Nucleus accumbens (tissue), 56 donors: ENCODE measurements at places on chromosomes 7 and 10.

DNA sequence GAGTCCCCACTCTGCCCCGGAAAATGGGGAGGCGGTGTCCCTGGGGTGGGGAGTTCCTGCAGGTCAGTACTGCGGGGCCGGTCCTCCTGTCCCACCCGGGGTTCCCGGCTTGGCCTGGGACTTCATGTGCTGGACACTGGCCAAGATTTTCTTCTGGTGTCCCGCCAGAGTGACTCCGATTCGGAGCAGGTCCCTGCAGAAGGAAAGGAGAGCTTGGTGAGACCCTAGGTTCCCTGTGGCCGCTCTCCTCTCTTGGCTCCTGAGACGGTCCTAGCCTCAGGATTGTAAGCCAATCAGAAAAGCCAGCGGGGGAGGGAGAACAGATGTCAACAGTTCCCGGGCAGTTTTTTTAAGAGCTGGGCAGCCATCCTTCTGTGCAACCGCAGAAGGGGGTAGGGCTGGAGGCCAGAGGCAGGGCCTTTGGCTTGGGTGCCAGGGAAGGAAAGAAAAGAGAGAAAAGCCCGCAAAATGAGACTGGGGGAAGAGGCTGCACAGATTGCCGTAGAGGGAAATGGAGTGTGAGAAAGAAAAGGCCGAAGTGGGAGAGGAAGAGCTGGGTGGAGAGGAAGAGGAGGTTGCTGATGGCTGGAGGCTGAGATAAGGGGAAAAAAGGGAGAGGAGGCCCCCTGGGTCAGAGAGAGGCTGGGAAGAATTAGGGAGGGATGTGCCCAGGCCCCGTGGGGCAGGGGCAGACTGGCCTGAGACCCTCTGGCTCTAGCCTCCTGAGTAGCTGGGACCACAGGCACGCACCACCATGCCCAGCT lies 23.7 kb downstream of the EPHB4 start:
- peak; percentile 65 for DNase-seq

DNA sequence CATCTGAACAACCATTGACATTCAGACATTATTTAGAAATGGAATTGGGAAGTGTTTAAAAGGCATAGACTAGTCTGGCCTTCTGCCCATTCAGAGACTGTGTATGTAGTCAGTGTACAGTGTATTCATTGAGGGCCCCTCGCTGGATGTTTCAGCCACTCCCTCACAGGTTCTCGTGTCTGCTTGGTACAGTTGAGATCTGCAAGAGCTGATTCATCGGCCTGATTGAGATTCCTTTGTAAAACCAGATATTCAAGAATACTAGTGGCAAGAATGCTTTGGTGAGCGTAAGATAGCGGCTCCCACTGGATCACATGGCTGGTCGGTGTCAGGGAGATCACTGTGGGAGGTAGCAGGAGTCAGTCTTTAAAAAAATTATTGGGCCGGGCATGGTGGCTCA lies 119.5 kb downstream of the TCF7L2 start:
- DNase-seq: no peak

DNA sequence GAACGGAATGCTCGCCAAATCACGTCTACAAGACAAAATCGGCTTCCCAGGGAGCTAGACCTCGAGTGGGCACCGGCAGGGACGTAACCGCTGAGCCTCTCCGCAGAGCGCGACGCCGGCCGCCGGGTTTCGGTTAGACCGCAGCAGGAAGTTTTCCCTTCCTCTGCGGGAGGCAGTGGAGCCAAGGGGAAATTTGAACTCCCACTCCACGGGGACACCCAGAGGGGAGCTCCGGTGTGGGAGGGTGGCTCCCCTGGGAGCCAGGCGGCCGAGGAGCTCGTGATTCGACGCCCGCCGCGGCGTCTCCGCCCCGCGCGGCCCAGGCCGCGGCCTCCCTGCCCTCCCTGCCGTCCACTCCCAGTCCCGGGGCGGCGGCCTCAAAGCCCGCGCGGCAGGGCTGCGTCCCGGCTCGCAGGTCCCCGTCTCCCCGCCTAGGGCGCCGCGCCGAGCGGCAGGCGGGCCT lies 426 bp downstream of the SYPL1 start:
- DNase-seq: peak; percentile 65

- no peak for DNase-seq
Observed at GRCh38 chr10:117112220-117112619, 25.9 kb downstream of the VAX1 start.

- no peak for DNase-seq
Observed at GRCh38 chr7:102426268-102427018, 6.9 kb upstream of the ORAI2 start.

DNA sequence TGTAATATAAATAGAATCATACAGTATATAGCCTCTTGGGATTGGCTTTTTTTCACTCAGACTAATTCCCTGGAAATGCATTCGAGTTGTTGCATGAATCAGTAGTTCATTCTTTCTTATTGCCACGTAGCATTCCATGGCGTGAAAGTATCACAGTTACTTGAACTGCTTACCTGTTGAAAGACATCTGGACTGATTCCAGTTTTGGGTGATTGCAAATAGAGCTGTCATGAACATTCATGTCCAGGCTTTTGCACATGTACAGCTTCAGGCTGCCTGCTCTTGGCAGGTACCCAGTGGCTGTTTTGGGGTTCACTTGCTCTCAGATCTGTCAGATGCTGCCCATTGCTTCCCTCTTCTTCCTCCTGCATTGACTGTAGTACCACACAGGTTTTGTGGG lies 54.9 kb downstream of the LRGUK start:
- no peak for DNase-seq

GRCh38 chr7:34165927-34166550 lies 260.7 kb downstream of the BMPER start:
- DNase-seq: no peak

GRCh38 chr7:947391-948210 lies 6.9 kb downstream of the ADAP1 start:
- no peak for DNase-seq

GRCh38 chr7:42236266-42236975 lies 588 bp downstream of the GLI3 start:
- no peak for DNase-seq

- no peak for DNase-seq
Observed at GRCh38 chr10:113980408-113981087, 63.1 kb upstream of the ADRB1 start.

GRCh38 chr10:36739884-36740445 lies 385.4 kb upstream of the ANKRD30A start:
- no peak for DNase-seq

- no peak for DNase-seq
Observed at GRCh38 chr7:158495786-158496185, 91.8 kb downstream of the PTPRN2 start.

GRCh38 chr7:37770838-37771237 lies 77.6 kb upstream of the NME8 start:
- DNase-seq: no peak

GRCh38 chr7:118352867-118353453 lies 128.5 kb downstream of the ANKRD7 start:
- no peak for DNase-seq

GRCh38 chr10:63491588-63492316 lies 26.0 kb upstream of the JMJD1C start:
- DNase-seq: no peak

GRCh38 chr10:23370106-23370505 lies 25.5 kb upstream of the C10orf67 start:
- DNase-seq: no peak

DNA sequence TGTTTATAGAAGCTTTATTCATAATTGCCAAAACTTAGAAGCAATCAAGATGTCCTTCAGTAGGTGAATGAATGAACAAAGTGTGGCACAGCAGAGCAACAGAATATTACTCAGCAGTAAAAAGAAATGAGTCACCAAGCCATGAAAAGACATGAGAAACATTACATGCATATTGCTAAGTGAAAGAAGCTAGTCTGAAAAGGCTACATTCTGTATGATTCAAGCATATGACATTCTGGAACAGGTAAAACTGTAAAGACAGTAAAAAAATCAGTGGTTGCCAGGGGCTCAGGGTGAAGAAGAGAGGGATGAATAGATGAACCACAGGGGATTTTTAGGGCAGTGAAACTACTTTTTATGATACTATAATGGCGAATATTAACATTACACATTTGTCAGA lies 80.9 kb upstream of the APBB1IP start:
- no peak for DNase-seq

GRCh38 chr10:119616882-119617570 lies 20.3 kb upstream of the TIAL1 start:
- no peak for DNase-seq

DNA sequence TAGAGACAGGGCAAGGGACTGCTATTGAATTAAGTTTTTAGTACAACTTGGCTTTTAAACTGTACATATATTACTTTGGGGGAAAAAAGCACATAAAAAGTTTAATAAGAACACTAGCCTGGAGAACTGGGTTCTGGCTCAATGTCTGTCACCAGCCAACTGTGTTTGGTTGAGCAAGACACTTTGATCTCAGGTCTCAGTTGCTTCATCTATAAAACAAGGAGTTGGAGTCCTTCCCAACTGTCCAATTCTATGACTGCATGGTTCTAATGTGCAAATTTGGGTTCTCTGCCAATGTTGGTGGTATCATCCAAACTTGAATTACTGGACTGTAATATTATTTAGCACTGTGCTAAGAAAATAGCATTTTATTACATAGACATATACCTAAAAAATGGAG lies 50.3 kb downstream of the ATXN7L1 start:
- DNase-seq: no peak

GRCh38 chr10:105252911-105253310 lies 611.8 kb downstream of the SORCS3 start:
- no peak for DNase-seq

- DNase-seq: no peak
Observed at GRCh38 chr10:55474258-55474657, 673.2 kb upstream of the PCDH15 start.

DNA sequence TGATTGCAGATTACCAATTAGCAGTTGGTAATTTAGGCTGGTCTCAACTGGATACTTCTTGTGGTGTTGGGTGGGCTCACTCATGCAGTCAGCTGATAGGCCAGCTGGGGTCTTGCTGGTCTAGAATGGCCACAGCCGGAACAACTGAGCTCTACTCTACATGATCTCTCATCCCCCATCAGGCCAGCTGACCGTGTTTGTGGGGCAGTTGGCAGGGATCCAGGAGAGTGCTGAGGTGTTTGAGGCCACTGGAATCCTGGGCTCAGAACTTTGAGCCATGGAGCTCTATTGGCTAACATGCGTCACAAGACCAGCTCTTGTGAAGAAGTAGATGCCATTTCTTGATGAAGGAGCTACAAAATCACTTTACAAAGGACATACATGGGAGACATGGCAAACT lies 242.4 kb downstream of the GFRA1 start:
- no peak for DNase-seq

- DNase-seq: no peak
Observed at GRCh38 chr7:128098629-128099028, 67.4 kb upstream of the LRRC4 start.

GRCh38 chr7:139698844-139699243 lies 79.0 kb downstream of the HIPK2 start:
- DNase-seq: no peak

DNA sequence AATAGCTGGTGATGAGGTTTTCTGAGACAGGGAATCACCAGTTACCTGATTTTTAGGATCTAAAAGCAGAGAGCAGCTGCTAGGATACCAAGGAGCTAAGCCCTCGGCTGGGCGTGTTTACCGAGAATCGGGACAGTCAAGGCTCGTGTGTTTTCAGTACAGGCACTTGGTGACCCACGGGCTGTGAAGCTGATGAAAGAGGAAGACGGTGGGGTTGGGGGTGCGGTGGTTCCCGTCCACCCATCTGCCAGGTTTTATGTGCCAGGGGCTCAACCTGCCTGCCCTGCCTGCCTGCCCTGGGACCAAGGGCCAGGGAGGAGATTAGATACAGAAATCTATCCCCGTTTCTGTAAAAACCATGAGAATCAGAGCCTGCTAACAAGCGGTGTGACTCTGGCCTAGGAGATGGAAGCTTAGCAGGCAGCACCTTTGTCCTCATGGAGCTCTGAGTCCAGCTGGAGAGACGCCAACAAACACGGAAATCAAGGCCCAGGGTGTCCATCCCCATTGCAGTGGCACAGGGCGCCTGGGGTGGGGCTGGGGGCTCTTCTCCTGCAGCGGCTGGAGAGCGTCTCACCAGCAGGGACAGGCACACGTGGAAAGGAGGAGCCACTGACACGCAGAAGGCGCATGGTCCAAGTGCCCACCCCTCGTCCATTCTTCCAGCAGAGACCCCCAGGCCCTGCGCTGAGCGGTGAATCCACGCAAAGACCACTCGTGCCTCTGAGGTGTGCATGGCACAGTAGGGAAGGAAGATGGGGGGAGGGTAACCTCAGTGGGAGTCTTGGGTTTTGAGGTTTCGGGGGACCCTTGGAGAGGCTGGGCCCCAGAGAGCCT lies 265.0 kb upstream of the TCERG1L start:
- no peak for DNase-seq

DNA sequence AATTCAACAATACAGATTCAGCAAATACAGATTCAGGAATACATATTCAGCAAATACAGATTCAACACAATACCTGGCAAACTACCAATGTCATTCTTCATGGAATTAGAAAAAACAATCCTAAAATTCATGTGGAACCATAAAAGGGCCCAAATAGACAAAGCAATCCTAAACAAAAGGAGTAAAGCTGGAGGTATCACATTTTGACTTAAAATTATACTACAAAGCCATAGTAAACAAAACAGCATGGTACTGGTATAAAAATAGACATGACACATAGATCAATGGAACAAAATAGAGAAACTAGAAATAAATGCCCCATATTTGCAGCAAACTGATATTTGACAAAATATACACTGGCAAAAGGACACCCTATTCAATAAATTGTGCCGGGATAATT lies 3.4 kb upstream of the NT5C3A start:
- DNase-seq: no peak

DNA sequence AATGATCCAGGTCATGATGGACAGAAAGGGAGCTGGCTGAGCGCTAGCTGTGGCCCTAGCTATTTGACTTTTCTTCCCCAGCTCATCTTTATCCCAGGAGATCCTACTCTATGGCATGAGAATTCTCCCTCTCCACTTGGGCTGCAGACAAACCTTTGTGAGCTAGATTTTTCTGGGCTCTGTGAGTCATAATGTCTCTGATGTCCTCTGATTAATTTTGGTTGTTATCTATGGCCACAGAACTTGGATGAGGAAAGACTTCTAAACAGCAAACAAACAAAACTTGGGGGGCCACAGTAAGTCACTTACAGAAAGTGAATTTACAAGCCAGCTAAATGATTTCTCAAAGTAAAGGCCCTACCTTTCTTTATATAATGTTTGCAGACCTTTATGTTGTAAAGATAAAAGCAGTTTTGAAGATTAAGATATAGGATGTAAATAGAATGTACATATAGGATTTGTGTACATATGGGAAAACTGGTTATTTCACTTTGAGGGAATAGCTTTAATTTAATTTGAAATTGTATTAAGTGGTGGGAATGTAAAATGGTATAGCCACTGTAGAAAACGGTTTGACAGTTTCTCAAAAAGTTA lies 10.4 kb downstream of the ABLIM1 start:
- no peak for DNase-seq

DNA sequence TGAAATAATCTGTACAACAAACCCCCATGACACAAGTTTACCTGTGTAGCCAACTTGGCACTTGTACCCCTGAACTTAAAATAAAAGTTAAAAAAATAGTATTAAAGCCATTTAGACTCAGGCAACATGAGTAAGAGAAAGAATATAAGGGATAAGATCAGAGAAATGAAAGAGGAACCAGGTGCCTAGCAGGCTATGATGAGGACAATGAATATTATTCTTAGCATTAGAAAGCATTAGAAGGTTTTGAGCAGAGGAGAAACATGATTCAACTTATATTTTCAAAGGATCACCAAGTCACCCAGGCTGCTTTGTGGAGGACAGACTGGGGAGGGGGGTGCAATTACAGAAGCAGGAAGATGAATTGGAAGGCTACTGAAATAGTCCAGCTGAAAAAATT lies 48.1 kb upstream of the TES start:
- no peak for DNase-seq
